ENCODE measurements at places on chromosomes 7 and 10. TPM values are rescaled to one million over a fixed set of nuclear protein-coding genes. Genes with fewer than 3 reads are reported as not detected.

The ASB15 gene
- total RNA-seq = not detected

The VPS26A gene
- 26.9 TPM for total RNA-seq

The DKK1 gene
- total RNA-seq = 165 TPM

The AGFG2 gene
- 2.4 TPM for total RNA-seq

The FAM25A gene
- not detected for total RNA-seq

The ABCB4 gene
- 3.4 TPM for total RNA-seq

The KCNMA1 gene
- 30.9 TPM for total RNA-seq

The FAM25G gene
- not detected for total RNA-seq

The STK31 gene
- total RNA-seq = not detected

The CALHM3 gene
- total RNA-seq = not detected

The POU6F2 gene
- total RNA-seq = not detected

The FAM131B gene
- 1.00 TPM for total RNA-seq

All from smooth muscle cell of bladder (primary cell).